Activated CD8-positive, alpha-beta memory T cell treated with anti-CD3 and anti-CD28 coated beads for 1 hour (primary cell): ENCODE measurements at places on chromosomes 1 and 21.
A peak's percentile ranks its signal among the peaks of the same experiment; 100 is the strongest.

DNA sequence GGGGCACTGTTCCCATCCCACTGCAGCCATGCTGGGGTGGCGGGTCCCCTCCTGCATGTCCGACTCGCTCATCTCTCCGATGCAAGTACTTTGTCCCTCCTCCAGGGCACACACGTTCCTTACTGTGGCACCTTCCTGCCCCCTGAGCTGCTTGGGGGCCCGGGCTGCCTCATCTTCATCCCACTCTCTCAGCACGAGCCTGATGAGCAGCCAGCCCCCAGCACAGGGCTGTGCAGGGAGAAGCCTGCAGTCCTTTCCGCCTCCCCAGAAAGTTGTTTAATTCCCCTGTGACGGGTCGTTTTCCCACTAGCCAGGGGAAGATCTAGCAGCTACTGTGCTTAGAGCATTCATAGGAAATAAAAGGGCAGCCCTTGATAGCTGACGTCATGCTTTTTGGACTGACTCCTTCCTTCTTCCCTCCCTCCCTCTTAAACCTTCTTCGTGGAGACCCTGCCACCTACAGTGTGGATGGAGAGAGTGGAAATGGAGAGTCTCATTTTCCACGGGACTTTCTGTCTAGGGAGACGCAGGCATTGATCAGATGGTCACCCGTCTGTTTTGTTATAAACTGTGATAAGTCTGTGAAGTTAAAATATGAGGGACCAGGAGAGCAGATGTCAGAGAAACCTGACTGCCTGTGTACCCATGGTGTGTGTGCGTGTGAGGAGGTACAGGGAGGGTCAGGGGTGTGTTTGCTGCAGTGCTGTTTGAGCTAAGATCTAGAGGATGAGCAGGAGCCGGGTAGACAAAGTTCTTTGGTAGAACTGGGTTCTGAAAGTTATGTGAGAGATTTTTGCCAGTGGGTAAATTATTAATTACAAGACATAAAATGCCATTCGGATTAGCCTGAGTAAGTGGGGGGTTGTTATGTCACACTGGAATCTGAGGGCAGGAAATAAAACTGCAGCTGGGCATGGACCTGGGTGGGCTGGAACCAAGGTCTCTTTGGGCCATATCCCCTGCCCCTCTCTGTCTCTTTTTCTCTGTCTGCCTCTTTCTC is 34.3 kb downstream of the GPR137B start:
- no peak for DNase-seq

DNA sequence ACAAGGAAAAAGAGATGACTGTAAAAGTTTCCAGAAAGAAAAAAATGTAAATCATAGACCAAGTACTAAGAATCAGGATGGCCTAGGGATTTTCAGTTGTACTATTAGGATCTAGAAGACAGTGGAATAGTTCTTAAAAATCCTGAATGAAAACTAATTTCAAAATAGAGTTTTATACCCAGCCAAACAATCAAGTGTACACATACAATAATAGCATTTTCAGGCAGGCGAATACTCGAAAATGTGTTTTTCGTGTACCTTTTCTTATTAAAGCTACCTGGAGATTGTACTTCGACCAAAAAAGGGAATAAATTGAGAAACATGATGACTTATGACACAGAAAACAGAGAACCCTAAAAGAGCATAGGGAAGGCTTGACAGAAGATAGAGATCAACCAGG is 118.6 kb downstream of the SDCCAG8 start:
- no peak for DNase-seq

DNA sequence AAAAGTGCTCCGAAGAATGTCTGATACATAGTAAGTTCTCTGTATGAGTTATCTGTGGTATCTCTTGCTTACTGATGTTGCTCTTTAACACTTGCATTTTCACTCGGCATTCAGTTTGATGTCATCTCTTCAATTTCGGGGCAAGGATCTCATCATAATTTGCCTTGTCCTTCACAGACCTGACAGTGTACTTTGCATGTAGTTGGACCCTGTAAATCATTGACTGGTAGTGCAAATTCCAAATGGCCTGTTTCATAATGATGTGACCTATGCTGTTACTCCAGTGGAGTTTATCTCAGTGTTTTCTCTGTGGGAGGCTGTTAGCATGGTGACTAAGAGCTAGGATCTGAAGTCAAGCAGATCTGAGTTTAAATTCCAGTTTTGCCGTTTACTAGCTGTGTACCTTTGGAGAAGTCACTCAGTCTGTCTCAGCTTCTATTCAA is 34.2 kb upstream of the ABCD3 start:
- no peak for DNase-seq

- DNase-seq = no peak
Observed at GRCh38 chr1:65264197-65264929, 45.0 kb upstream of the DNAJC6 start.

DNA sequence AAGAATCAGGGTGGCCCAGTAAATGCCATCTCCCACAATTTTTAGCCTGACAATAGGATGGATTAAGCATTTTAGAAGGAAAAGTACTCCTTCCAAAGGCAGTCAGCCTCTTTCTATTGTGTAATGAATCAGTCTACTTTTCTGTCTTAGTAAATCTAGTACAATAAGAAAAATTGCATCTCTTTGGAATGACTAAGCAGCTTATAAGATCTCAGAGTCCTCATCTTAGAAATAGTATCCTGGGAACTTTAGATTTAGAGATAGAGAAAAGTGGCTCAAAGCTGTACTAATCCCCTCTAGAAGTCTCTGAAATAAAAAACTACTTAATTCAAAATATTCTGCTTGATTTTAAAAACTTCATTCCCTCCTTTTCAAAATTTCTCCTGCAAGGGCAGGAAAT is 81.4 kb downstream of the SLC44A5 start:
- no peak for DNase-seq

GRCh38 chr1:26630634-26631033 is 65.2 kb upstream of the ARID1A start:
- DNase-seq = no peak

GRCh38 chr1:229266832-229267500 is 3.9 kb upstream of the RAB4A start:
- no peak for DNase-seq

DNA sequence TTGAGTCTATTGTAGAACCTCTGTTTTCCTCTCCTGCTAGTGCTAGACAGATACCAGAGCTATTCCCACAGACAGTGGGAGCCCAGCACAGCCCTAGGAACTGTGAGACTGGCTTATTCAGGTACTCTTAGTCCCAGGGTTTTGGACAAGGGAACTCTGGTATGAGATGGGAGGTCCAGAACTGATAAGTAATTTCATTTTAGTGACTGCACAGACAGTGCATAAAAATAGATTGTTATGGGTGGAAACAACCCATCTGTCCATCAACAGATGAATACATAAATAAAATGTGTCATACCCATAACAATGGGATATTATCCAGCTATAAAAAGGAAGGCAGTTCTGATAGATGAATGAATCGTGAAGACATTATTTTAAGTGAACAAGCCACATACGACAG is 9.0 kb downstream of the EPS8L3 start:
- no peak for DNase-seq

GRCh38 chr1:71023515-71023914 is 24.1 kb downstream of the PTGER3 start:
- no peak for DNase-seq

DNA sequence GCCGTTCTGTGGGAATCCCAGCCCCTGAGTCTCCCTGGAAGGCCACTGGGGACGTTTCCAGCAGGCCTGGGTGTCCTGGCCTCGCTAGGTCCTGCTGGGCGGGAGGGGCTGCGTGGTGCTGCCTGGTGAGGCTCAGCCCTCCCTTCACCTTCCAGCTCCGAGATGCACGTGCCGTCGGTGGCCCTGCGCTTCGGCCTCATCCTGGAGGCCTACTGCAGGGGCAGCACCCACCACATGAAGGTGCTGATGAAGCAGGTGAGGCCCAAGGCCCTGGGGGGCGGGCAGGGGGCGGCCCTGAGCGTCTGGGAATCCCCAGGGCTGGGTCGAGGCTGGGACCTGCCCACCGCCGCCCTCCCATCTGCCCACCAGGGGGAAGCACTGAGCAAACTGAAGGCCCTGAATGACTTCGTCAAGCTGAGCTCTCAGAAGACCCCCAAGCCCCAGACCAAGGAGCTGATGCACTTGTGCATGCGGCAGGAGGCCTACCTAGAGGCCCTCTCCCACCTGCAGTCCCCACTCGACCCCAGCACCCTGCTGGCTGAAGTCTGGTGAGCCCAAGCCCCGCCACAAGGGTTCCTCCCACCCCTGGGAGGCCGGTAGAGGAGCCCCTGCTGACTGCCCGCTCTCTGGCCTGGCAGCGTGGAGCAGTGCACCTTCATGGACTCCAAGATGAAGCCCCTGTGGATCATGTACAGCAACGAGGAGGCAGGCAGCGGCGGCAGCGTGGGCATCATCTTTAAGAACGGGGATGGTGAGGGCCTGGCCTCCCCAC is 70.3 kb downstream of the PIK3CD start:
- peak; percentile 72 for DNase-seq

DNA sequence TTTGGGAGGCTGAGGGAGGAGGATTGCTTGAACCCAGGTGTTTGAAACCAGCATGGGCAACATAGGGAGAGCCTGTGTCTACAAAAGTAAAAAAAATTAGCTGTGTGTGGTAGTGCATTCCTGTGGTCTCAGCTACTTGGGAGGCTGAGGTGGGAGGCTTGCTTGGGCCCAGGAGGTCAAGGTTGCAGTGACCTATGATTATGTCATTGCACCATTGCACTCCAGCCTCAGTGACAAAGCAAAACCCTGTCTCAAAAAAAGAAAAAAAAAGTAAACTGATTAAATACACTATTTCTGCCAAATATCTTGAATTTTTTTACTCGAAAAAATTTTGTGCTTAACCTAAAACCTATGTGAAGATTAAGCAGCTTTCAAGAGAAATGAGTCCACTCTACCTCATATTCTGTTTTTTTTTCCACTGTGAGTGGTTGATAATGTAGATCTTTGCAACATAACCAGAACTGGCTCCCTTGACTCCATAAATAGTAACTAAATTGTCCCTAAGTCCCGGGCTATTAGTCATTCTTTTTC is 19.4 kb upstream of the ZNF281 start:
- DNase-seq = no peak

DNA sequence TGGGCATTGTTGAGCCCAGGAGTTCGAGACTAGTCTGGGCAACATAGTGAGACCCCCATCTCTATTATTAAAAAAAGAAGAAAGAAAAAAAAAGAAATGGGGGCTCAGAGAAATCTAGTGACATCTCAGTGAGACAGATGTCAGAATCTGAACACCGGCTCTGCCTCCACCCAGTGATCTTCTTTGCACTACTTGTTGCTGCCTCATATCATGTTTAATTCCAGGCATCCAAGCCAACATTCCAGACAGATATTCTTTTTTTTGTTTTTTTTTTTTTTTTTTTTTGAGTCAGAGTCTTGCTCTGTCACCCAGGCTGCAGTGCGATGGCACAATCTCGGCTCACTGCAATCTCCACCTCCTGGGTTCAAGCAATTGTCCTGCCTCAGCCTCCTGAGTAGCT is 5.0 kb upstream of the ARL8A start:
- DNase-seq = no peak

GRCh38 chr1:184112176-184112948 is 60.8 kb downstream of the TSEN15 start:
- no peak for DNase-seq

DNA sequence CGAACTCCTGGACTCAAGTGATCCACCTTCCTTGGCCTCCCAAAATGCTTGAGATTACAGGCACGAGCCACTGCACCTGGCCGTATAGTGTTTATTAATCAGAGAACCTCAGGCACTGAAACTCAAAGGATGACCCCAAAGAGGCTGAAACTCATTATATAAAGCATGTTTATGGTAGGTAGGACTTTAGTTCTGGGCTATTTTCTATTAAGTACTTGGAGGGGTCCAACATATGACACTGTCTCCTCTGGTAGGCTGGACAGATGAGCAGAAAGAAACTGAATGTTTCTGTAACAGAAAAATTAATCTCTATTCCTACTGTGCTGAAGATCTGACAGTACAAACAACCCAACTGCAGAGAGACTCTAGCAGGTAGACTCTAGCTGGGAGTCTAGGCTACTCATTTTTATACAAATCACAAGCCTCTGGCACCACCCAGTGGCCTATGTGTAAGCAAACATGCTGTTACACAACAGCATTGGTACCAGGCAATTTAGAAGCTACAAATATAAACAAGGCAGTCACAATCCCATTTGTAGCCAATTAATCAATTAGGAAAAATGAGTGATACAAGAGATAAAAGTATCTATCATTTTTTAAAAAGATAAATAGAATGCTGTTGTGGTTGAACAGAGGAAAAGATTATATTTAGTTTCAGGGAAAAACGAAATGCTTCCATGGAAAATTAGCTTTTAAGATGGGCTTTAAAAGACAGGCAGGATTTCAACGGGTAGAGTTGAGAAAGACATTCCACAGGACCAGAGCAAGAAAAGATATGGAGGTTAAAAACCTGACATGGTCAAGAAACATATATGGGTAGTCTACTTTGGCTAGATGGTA is 10.4 kb downstream of the DCAF8 start:
- peak; percentile 9 for DNase-seq

- DNase-seq = no peak
Observed at GRCh38 chr1:109228167-109228566, 14.4 kb downstream of the SARS1 start.

GRCh38 chr1:164054331-164054730 is 504.7 kb upstream of the PBX1 start:
- no peak for DNase-seq

GRCh38 chr1:38334930-38335592 is 288.5 kb upstream of the POU3F1 start:
- DNase-seq = no peak

DNA sequence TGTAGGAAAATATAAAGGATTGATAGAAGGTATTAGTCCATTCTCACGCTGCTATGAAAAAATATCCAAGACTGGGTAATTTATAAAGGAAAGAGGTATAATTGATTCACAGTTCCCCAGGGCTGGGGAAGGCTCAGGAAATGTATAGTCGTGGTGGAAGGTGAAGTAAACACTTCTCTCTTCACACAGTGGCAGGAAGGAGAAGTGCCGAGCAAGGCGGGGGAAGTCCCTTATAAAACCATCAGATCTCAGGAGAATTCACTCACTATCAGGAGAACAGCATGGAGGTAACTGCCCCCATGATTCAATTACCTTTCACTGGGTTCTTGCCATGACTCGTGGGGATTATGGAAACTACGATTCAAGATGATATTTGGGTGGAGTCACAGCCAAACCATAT is 1806.0 kb downstream of the MRPL39 start:
- DNase-seq = no peak

DNA sequence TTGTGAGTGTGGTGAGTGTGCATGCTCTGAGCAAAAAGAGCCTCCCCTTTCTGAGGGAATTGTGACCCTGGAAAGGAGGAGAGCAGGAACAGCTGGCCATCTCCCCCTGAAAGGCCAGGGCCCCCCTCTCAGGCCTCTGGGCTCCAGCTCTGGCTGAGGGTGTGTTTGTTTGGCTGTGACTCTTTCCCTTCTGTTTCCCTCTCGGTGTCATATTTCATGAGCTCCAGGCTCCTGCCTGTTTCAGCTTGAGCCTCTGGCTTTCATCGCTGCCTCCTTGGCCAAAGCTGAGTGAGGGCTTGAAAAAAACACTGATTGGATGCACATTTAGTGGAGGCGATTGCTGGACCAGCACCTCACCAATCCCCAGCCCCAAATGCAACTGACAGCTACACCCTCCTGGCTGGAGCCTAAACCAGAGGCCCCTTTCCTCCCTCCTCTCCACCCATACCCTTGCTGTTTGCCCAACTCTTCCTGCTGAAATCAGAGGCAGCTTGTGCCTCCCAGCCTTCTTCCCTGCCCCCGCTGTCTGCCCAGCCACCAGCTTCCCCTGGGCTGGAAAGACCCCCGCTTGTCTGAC is 64.1 kb downstream of the DDR2 start:
- no peak for DNase-seq
